ENCODE measurements at places on chromosomes 13 and 19.

- DNase-seq = no peak
Observed at GRCh38 chr13:53343361-53343744, 314.7 kb downstream of the OLFM4 start.

DNA sequence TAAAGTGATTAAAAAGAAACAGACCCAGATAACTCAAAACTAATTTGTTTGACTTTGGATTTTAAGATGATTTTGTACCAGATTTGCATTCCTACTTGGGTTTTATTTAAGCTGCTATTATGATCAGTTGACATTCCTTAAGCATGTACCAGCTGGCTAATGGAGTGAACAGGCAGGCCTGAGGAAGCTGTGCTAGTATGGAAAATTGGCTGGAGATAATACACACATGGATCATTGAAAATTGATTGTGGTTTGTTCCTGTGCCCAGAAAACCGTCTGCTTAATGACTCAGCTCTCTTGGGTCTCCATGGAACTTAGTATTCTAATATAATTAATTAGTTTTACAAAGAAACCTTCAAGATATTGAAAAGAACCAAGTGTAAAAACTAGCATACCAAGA lies 22.6 kb downstream of the POLR1D start:
- no peak for DNase-seq

DNA sequence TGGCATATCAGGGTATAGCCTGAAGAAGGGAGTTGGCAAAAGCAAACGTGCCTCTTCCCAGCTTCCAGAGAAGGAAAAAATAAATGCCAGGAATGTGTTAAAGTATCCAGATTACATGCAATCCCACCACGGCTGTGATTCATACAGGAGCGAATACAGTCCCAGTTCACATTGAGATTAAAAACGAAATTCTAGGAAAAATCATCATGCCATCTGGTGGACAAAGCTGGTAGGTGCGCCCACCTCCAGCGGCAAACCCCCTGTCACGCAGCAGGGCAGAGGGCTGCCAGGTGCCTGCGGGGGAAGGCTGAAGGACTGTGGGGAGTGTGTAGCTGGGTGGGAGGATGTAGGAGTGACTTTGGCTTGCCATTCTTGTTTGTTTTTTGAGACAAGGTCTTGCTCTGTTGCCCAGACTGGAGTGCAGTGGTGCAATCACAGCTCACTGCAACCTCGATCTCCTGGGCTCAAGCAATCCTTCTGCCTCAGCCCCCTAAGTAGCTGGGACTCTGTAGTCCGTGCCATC lies 6.4 kb upstream of the DMWD start:
- peak; percentile 70 for DNase-seq

GRCh38 chr13:103788061-103788652 lies 721.9 kb upstream of the SLC10A2 start:
- DNase-seq = no peak

DNA sequence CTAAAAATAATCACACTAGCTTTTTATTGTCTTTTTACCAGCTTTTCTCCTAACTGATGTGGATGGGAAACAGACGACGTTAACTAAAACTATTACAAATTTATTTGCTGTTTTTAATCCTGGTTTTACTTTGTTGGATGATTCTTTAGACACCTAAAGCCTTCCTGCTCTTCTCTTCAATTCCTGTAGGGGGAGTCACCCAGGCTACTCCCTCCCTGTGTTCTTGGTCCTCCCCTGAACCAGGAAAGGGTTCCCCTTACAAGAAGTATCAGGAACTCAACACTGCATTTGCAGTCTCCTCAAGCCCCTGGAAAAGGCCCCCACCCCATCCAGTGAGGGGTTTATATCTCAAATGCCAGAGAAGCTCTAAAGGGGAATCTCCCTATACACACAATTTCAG lies 206.1 kb downstream of the SUCLA2 start:
- DNase-seq = no peak

GRCh38 chr13:84393981-84394625 lies 511.8 kb upstream of the SLITRK1 start:
- no peak for DNase-seq

DNA sequence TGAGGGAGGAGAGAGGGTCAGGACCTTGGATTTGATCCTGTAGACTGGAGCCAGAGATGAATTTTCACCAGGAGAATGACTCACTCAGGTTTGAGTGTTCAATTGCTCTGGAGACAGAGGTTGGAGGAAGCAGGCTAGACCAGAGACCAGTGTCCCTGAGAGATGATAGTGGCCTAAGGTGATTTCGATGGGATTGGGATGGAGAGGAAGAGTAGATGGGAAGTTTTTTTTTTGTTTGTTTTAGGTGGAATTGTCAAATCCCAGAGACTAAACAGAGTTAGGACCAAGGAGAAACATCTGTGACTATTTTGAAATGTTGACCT lies 2.3 kb downstream of the CEBPG start:
- no peak for DNase-seq

DNA sequence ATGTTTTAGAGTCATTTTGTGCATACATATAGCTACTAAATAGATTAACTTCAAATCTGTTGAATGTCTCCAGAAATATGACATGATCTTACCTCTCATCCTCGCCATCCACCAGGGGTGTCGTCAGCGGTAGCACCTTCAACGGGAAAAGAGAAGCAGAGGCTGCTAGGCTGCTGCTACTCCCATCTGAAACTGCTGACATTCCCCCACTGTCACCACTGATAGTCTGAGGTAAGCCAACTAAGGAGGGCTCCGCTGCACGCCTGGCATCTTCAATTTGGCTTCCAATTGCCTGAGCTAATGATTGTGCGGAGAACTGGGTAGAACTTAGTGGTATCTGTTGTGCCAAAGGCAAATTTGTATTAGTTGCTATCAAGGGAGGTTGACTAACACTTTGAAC lies 3.1 kb downstream of the TSC22D1 start:
- no peak for DNase-seq

- peak; percentile 95 for DNase-seq
Observed at GRCh38 chr19:36528194-36528920, at the start of gene ZNF260. Gene ZNF260 (minus strand): TSS chr19:36528271. CDS start chr19:36515238, 13,033 bp downstream.

- no peak for DNase-seq
Observed at GRCh38 chr19:13794398-13794756, 866 bp upstream of the ZSWIM4 start.

- DNase-seq = no peak
Observed at GRCh38 chr13:75175575-75175974, 306.4 kb downstream of the TBC1D4 start.

DNA sequence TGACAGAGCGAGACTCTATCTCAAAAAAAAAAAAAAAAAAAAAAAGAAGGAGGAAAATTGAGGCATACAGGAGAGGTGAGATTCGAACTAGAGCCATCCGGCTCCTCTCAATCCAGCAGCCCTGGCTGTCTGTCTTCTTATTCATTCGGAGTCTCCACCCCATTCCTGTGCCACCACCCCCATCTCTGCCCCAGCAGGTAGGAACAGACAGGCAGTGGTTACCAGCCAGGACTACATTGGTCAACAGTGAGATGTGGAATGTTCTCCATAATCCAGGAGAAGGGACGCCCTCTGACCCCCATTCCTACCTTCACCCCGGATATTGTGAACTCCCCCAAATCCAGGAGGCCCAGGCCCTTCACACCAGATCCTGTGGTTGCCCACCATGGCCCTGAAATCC lies 6.6 kb upstream of the S1PR2 start:
- DNase-seq = no peak

DNA sequence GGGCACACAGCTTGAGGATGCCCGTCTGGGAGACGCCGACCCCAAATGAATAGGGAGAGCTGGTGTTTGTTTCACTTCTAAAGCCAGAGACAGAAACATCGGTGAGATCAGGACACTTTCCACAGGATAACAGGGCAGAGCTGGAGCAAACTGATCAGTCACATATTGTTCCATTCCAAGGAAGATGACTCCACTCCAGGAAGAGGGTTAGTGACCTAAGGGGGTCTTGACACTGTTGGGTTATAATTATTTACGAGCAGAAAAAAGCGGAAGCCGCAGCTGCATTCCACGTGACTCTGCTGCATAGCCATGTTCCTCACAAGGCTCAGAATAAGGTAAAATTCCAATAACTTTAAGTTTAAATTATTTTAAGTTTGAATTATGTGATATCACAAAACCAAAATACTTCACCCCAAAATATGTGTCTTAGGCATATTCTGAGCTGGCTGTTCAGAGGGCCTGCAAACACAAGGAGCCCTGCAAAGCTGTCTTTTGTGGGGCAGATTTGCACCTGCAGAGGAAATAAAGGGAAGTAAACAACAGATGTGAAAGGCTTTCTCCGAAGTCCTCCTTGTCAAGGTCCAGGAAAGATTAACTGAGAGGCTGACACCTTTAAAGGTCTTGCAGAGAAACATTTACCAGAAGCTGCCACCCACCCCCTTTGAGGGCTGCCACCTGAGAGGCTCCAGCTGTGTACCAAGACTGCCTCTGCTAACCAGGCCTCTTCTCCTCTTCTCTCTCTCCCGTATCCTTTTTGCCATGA lies 819.2 kb downstream of the UQCRFS1 start:
- DNase-seq = no peak

DNA sequence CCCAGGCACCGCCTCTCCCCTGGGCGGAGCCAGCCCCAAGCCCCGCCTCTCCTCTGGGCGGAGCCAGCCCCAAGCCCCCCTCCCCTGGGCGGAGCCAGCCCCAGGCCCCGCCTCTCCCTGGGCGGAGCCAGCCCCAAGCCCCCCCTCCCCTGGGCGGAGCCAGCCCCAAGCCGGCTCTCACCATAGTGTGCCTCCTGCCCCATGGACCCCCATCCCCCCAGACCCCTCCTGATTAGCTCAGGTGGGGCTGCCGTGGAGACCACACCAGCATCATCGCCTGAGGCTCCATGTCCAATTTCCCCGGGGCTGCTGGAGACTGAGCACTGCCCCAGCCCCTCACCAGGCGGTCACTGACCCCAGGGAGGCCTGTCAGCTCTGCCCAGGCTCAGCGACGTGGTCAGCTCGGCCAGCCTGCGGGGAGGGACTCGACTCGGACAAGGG lies 4.2 kb upstream of the MADCAM1 start:
- DNase-seq = no peak

DNA sequence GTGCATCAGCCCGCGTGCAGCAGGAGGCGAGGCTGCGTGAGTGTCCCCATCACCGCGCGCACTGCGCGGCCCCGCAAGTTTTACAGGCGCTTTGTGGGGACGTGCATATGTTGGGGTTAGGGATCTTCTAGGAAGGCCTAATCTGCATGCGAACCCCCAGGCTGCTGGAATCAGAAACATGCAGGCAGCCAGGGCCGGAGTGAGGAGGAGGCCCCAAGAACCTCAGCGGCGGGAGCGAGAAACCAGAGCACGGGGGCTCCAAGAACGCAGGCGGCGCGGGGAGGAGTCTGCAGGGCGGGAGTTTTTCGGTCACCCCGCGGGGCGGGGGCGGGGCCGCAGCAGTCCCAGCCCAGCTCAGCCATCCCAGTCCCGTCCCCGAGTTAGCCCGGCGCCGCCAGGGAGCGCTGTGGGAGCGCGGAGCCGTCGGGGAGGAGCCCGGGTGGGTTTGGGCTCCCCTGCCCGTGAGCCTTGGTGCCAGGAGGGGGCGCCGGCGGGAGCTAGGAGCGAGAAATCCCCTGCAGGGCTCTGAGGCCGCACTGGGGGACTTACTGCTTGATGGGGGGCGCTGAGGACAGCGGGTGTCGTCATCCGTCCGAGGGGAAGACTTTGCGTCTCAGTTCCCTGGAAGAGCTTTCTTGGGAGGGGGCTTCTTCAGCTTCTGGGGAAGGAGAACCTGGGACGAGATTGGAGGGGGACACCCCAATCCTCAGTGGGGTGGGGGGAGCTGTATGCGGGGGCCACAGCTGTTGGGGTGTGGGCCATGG lies 933 bp upstream of the NRTN start:
- DNase-seq = peak; percentile 84

DNA sequence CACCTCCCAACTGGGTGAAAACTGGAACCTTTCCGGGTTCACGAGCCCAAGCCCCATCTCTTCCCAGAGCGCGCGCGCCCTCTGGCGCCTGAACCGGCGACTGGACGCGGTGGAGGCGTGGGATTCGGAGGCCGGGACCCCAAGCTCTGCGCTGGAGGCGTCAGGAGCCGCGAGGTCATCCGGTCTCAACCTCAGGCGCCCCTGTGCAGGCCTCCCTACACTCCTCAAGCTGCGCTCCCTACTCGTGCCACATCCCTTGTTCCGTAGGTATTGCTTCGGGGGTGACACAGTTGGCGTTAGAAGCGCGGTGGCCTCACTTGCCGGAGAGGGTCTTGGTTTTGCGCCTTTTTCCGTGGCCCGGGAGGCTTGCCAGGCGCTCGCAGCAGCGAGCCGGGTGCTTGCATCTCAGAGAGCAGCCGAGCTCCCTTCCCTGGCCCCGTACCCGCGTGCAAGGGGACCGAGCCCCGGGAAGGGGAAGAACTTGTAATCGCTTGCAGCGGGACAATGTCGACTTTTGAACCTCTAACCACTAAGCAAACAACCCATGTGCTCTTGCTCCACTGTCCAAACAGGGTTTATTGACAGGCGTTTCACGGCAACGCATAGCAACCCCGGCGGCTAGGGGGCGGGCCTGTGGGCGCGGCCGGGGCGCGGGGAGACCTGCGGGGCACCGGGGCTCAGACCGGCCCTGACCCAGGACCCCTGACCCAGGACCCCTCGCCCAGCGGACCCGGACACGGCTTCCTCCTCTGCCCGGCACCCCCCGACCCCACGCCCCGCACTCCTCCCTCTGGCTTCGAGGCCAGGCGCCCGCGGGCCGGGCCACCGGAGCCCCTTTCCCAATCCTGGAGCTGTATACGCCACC lies 8.5 kb downstream of the CDX2 start:
- DNase-seq = no peak

GRCh38 chr13:91146601-91147000 lies 200.9 kb upstream of the MIR17HG start:
- DNase-seq = no peak

DNA sequence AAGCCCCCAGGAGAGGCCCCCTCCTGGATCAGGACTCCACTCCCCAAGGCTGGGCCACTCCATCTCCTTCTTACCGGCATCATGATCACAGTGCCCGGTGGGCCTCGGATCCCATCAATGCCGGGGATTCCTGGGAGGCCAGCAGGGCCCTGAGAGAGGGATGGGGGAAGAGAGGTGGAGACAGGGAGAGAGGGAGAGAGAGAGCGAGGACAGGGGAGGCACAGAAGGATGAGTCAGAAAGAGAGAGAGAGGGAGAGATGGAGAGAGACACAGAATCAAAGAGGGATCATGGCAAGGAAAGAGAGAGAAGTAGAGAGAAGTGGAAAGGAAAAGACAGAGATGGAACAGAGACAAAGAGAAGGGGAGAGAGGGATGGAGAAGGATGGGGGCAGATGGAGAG lies 13.8 kb downstream of the COL5A3 start:
- no peak for DNase-seq

DNA sequence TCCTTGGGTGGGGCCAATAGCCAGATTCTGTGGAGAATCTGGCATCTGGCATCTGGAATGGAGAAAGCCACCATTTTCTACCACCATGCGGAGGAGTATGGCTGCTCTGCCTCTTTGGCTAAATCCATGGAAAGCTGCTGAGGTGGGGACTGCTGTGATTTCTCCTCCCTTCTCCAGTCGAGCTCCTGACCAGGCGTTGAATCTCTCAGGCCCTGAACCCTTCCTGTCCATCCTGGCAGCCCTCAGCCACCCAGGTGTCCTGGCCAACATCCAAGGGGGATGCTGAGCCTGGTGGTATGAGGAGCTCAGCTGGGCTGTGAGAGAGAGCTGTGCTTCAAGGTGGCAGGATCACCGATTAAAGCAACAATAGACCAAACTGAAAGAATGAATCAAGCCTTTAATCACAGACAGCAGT lies 17.4 kb upstream of the SIGLEC6 start:
- DNase-seq = no peak

- DNase-seq = no peak
Observed at GRCh38 chr13:110985541-110985940, 70.7 kb upstream of the ANKRD10 start.

Measured in NCI-H1105 treated with DMSO at 0.1 percent for 48 hours (cell line).